ENCODE measurements at places on chromosomes 7 and 10. TPM values are rescaled to one million over a fixed set of nuclear protein-coding genes. Genes with fewer than 3 reads are reported as not detected.
A peak's percentile ranks its signal among the peaks of the same experiment; 100 is the strongest.

The IGFBP3 gene
- total RNA-seq = 96.5 TPM

The STEAP1 gene
- total RNA-seq = 7.8 TPM

The SPDYE6 gene
- total RNA-seq = not detected

The GTF2IRD1 gene
- 18.9 TPM for total RNA-seq

DNA sequence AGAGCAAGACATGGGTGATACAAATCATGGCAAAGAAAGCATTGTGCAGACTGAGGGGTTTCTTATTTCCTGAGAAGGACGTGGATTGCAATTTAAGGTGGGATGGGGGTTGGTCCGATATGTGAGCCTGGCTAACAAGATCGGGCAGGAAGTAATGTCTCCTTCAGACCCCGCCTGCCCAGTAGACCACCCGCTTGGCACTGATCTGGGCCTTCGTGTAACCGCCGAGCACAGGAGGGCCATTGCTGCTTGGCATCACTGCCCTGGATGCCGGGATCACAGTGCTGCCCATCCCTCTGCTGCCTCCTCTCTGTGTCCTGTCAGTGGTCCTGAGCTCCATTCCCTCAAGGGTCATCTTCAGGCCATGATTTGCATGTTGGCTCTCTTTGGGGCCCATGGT, 214.6 kb upstream of the ZNF32 start:
- peak; percentile 50 for DNase-seq

GRCh38 chr10:80535671-80536360, 1.9 kb upstream of the SH2D4B start:
- DNase-seq = peak; percentile 88

DNA sequence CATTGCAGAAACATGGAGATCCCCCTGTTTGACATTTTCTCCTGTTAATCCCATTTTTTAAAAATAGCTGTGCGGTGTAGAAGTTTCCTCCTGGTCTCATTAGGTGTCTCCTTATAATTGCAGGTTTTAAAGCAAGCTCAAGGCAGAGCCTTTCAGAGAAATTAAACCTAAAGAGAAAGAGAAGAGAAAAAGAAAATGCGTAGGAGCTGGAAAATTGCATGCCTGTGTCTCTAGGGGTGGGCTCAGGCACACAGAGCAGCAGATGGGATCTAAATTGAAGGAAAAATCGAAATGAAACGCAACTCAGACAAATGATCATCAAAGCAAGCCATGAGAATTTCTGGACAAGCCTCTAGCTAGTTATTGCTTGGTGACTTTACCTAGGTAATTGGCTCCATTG, 40.1 kb downstream of the GPR26 start:
- no peak for DNase-seq

DNA sequence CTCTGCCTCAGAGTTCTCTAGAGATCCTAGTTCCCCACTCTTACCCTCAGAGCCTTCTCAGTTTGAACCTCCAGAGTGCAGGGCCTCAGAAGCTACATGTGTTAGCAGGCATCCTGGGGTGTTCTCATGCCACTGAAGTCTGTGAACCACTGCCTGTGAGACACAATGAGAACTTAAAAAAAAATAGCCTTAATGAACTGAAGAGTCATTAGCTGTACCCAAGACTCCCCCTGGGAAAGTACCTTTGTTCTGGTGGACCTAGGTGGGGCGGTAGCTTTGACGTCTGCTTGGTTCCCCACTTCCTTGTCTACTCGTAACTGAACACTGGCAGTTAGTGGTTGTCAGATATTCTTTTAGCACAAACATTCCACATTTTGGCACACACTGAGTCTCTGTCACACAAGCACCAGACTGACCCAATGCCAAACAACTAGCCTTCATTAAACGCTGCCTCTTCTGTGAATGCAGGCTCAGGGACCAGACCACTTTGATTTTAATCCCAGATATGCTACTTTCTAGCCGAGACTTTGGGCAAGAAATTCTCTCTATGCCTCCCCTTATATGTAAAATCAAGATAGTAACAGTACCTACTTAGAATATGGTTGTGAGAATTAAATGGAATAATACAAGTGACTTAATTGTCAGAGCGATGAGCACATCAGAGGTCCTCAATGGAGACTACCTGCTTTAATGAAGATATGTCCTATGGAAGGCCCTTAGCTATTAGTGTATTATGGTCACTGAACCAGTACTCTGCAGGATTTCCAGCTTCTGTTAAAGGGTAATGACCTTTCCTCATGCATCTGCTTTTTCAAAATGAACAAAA, 75.3 kb upstream of the CC2D2B start:
- no peak for DNase-seq

GRCh38 chr10:132452651-132453469, 55.9 kb downstream of the PWWP2B start:
- DNase-seq = peak; percentile 83

DNA sequence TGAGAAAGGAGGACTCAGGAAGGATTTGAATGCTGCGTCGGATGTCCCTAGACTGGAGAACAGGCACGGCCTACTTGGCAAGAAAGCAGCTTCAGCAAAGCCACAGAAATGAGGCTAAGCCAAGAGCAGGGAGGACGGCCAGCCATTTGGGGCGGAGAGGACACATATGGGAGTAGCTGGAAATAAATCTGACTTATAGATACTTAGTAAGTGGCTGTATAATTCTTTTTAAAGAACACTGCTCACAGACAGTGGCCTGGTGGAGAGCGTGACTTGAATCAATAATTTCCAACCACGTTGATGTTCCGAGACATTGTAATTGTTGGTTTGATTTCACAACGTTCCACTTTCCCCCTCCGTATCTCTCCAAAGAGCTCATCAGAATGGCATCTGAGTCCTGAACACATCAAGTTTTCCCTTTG, 67.7 kb upstream of the JCAD start:
- peak; percentile 55 for DNase-seq

GRCh38 chr10:96511044-96511945, 2.4 kb downstream of the TLL2 start:
- DNase-seq = no peak

DNA sequence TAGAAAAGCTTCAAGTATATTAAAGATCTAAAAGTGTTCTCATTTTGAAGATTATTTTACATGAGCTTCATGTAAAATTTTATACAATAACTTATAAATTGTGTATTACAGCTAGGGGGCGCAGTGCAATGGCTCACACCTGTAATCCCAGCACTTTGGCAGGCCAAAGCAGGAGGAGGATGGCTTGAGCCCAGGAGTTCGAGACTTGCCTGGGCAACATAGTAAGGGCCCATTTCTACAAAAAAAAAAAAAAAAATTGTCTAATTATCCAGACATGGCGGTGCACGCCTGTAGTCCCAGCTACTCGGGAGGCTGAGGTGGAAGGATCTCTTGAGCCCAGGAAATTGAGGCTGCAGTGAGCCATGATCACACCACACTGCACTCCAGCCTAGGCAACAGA, 16.6 kb downstream of the ACBD5 start:
- no peak for DNase-seq

GRCh38 chr7:73739387-73739767, 775 bp upstream of the ABHD11 start:
- DNase-seq = peak; percentile 64

DNA sequence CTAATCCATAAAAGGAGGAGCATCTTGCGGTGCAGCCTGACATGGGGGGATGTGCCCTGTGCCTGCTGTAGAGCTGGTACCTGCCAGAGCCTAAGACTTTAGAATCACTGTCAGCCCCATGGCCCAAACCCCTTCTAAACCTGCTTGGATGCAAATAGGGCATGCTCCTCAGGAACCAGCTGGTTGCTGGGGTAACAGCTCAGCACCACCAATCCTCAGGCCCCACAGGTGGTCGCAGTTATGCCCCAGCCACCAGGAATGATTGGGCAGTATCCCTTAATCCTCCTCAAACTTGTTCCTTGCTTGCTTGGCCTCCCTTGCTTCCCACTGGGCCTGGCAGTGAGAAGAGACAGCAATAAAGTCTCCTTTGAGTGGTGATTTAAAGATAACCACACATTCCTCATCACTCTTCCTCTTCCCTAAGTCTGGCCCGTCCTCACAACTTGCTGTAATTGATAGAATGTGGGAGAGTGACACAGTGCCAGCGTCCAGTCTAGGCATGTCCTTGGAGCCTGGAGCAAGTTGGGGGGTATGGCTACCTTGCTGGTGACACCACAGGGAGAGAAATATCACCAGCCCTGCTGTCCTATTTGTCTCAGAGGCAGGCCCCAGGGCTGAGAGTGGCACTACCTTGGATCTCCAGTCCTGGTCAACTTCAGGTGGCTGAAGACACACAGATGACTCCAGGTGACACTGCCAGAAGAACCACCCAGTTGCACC, 43.0 kb downstream of the VSTM4 start:
- no peak for DNase-seq

DNA sequence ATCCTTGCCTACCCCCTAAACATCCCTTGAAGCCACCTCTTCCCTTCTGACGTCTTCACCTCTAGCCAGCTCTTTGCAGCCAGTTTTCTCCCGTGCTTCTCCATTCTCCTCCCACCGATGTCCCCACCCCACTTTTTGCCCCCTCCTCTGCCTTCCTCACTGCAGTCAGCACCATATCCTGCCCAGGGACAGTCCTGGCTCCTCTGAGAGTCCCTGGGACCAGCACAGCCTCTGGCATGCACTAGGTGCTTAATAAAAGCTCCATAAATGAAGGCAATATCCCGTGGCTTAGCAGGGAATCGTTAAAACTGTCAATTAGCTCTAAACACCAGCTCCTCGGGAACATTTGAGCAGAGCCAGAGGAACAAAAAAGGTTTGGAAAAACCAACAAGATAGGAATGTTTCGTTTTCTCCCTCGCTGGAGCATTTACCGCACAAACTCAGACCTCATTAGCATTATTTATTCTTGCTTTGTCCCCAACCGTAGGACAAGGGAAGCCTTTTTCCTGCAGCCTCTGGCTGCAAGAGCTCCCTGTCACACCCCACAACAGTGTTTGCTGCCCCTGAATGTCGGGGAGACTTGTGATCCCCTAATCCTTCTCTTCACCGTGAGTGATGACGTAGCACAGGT, 16.1 kb downstream of the MYL10 start:
- peak; percentile 12 for DNase-seq

- no peak for DNase-seq
These were observed 85.2 kb downstream of the CHST15 start for GRCh38 chr10:124008187-124008586.

- DNase-seq = no peak
These were observed 294.9 kb downstream of the GLRX3 start for GRCh38 chr10:130430852-130431704.

All from right cardiac atrium (tissue), 5 donors.